ENCODE measurements at places on chromosomes 5 and 9.

GRCh38 chr5:170563824-170564567 is 60.2 kb downstream of the KCNIP1 start:
- DNase-seq = no peak

DNA sequence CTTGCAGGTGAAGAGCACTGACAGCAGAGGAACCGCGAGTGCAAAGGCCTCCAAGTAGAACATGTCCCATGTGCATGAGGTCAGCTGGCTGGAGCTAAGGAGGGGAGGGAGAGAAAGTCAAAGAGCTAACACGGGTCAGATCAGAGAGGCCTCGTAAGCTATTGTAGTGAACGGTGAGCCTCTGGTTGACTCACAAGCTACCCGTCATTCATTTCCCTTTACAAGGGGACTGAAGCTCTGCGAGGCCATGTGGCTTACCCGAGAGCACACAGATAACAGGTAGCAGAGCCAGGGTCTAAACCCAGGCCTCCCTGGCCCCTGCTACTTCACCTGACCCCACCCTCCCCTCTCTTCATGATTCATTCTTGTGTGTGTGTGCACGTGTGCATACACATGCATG is 152.7 kb upstream of the ADRA1B start:
- no peak for DNase-seq

DNA sequence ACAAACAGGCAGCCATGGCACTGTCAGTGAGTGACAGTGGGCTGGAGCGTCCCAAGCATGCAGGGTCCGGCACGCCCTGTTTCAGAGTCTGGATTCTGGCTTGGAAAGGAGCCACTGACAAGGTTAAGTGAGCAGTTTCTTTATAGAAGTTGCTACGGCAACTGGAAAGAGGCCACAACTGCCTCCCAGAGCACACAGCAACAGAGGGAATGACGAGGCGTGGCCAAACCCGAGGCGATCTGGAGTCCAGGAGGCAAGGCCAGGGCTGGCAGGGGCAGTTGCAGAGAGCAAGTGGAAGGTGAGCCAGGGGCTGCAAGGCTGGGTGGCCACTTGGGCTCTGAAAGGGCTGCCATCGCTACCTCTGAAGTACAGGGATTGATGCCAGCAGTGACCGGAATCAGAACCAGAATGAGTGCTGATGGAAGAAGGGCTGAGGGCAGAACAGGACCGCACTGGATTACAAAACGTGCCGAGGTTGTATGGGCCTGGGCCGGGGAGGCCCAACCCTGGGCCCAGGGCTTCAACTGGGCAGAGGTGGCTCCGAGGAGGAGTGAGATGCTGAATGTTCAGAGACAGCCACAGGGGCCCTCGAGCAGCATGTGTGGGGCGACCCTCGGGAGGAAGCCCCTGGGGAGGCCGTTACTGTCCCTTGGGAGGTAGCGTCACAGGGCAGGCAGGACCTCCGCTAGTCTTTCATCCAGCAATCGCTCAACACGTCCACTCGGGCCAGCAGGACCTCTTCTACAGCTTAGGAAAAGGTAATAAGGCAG is 4.6 kb downstream of the MRPL41 start:
- DNase-seq = no peak

DNA sequence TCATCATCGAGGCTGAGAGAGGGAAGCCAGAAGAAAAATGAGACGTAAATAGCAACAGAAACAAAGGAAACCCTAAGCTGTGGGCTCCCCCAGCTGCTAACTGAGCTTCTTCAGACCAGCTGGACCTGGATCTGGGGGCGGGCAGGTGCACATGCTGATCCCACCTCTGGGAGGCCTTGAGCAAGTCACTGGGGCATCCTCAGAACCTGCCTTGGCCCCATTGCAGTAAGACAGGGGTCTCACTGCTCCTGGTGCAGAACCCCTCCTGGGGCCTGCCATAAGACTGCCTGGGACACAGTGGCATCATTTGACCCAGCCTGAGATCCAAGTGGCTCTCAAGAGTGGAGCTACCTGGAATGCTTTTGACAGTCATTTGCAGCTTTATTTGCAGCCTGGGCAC is 77.4 kb downstream of the PHF2 start:
- no peak for DNase-seq

DNA sequence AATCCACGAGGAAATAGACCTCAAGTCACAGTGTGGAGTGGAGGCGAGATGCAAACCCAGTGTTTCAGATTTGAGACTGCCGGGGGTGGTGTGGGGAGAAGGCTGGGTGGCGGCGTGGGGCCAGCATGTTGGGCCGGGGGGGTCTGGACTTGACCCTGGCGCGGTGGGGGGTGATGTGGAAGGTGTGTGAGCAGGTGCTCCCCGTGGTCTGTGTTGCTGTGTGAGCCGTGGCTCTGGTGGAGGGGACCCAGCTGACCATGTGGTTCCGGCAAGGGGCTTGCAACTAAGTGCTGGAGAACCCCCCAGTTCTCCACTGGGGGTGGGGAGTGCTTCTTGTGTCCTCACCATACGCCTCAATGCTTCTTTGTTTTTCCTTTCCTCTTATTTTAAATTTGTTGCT is 25.8 kb downstream of the PRRC2B start:
- no peak for DNase-seq

- DNase-seq = no peak
Measured at GRCh38 chr5:85000671-85001070, 616.0 kb upstream of the EDIL3 start.

DNA sequence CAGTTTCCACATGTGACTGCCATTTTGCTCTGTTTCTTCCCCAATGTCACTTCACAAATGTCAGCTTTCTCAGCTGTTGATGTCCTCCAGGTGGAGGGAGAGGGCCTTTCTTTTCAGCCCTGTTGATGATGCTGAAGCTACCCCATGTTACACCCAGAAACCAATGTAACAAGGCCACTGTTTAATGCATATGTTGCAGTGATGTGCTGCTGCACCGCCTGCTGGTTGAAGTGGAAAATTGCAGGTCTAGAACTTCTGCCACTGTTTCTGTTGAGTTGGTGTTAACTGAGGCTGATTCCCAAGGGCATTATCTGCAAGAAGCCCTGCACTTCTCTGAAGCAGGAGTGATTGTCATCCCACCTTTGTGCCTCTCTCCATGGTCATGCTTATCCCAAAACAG is 428.4 kb downstream of the KDM4C start:
- DNase-seq = no peak

DNA sequence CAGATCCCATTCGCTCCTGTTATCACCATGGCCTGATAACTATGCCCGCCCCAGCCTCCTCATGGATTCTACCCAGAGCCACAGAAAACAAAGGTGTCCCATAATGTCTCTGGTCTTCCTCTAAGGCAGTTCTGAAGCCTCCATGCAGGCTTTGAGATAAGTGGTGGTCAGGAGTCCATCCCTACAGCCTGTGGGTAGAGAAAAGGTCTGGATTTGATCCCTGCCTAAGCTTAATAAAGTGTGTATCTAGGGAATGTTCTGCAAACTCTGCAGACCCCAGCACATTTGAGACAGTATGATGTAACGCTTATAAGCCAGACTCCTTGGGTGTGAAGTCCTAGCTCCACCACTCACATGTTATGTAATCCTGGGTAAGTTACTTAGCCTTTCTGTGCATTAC is 187.3 kb downstream of the MAPKAP1 start:
- DNase-seq = no peak

Data from smooth muscle cell of the brain vasculature (primary cell).